CMK (cell line): ENCODE measurements at places on chromosomes 2 and 18.
A peak's percentile ranks its signal among the peaks of the same experiment; 100 is the strongest.

DNA sequence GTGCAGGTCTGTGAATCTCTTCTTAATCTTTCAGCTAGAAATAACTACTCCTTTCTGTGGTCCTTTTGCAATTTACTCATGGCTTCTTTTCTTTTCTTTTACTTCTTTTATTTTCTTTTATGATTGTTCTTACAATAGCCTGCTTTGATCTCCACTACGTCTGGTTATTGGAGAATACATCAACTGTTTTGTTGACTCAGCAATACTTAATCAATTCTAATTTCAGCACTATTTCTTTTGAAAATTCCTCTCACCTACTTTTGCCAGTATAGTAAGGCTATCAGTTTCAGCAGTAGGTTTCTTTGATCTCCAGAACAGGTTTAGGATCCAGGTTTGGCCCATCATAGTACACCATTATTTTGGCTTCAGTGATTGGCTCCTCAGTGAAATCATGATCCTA, 111.8 kb upstream of the DPP10 start:
- no peak for DNase-seq

DNA sequence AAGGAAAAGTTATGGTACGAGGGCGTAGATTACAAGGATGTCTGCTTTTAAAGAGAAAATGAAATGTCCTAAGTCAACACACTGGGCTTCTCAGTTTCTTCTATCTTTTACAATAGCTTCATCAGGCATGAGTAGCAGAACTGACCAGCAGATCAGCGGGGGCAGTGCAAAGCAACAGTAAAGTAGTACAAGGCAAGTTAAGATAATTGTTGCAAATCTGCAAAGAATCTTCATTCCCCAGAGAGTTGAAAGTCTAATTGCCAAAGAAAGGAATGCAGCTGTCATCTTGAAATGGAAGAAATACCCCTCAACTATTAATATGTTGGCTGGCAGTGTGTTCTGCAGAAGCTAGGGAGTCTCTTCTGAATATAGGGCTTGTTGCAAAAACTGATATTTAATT, 60.2 kb upstream of the SLC39A10 start:
- no peak for DNase-seq

DNA sequence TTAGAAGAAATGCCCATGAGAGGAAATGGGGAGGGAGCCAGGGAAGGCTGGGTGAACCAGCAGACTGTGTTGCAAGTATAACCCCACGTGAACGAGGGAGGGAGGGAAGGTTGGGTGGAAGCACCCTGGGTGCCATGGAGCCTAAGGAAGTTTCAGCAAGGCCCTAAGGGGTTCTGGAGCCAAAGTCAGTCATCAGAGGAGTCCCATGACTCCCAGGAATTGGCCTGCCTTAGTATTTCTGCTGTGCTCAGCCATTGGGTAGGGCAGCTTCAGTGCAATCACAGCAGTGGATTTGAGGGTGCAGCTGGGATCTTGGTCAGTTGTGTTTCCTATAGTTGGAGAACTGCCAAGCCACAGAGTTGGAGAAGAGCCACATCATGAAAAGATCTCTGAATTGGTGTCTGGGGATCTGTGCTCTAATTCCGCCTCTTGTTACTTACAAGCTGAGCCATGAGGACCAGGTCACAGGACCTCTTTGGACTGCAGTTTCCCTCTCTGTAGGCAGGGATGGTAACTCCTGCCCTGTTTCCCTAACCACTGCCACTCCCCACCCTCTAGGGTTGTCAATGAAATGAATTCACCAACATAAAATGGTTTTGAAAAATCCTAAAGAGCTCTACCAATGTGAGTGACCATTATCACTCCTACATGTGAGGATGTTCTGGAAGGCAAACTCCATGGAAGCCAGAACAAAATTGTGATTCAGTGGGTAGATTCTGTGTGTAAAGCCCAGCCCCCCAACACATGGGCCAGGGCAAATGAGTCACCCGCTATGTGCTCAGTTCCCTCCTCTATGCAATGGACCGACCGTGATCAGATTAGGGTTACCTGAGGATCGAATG, 108.9 kb downstream of the CLIP4 start:
- DNase-seq = no peak

DNA sequence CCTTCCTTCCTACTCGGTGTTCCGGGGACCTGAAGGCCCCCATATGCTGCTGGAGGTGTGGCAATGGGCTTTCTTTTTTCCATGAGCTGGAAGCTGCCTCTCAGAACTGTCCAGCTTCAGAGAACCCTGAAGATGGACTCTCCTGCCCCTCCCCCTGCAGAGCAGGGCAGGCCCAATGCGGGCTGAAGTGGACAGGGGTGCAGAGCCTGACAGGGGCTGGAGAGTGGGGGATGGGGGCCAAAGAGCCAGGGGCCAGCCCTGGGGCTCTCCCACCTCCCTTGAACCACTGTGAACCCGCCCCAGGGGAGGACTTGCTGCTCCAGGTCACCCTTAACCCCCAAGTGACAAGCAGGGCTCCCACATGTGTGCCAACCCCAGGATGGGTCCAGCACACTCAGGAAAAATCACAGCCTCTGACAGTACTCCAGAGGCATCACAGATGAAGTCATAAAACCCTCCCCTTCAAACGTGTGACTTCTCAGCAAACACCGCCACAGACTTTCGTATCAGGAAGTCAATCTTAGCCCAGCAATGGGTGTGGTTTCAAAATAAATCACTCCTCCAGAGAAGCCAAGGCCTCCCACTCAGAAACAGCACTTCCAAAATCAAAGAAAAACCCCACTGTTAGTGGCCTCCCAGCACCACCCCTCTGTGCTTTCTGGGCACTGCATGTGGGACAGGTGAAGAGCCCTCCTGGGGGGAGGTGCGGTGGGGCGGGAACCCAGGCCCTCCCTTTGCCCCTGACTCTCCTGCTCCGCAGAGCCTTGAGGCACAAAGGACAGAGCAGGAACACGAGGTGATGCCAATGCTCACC, 135.8 kb downstream of the HDAC4 start:
- peak; percentile 30 for DNase-seq

DNA sequence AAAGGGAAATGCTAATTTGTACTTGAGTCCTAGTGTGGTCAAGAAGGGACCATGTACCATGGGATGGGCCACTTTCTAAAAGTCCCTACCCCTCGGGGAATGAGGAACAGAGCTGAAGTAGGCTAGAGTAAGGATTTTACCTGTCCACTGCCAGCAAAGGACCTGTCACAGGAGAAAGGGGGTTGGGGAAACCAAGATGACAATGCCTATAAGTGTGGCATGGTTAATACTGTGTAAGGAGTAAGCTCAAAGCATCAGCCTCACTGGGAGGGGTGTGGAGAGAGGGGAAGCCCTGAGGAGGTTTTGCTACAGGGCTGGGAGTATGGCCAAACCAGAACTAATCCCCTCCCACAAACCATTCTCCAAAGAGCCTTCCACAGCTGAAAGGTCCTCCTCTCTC, 15.8 kb downstream of the GKN2 start:
- no peak for DNase-seq

DNA sequence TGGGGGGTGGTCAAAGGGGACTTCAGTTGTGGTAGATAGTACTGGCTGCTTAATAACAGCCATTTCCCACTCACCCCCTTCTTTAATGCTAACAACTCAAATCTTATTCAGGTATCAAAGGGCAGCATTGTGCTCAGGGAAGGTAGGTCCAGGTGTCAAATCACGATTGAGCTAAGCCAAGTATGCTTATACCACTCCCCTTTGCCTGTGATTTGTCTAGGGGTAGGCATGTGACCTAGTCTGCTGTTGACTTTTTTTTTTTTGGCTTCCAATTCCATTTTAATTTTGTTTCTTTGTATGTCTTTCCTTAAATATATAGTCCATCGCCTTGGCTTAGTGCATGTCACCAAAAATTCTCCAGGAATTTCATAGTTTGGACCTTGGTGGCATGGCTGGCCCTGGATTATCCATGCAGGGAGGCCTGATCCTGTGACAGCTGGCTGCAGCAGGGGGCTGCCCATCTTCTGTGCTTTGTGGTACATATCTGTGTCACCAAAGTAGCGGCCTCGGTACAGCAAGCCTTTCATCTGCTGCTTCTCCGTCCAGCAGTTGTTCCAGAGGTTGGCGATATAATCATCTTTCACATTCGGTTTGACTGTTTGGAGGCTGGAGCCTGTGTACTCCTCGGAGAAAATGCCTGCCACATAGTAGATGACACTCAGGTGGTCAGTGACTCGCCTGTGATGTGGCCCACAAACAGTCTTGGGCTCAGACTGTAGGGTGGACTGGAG, 68.1 kb upstream of the SPRED2 start:
- DNase-seq = no peak

GRCh38 chr2:66382091-66382490, 52.8 kb upstream of the MEIS1 start:
- DNase-seq = no peak

GRCh38 chr2:202510911-202511310, 123.9 kb upstream of the FAM117B start:
- no peak for DNase-seq

- DNase-seq = no peak
Measured at GRCh38 chr2:133422931-133423351, 145.3 kb downstream of the NCKAP5 start.

DNA sequence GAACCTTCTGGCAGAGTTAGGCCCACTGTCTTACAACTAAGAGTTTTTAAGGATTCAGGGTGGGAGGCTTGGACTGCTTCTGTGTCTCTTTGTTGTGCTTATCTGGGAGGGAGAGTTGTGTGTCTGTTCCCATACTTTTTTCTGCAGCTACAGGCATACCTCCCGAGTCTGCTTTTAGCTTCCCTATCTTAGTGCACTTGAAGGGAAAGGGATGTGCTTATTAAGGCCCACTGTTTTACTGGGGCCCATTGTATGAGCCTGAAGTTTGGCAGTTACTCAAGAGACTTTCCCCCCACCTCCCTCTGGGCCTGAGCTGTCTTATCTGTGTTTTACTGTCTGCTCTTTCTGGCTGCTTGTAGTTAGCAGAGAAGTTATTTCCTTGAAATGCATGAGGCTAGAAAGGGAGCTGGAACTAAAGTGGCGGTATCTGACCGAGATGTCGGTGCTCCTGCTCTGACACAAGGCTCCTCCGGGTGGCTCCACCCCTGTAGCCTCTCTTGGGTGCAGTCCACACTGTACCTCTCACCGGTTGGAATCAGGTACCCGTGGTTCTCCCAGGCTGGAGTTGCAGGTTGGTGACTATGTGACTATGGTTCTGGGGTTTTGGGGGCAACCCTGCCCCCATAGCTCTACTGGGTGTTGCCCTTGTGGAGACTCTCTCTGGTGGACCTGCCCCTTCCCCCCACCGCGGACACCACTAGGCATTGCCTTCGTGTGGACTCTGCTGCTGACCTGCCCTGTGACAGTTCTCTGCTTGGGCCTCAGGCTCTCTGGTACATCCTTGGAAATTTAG, 12.9 kb downstream of the UBR3 start:
- DNase-seq = peak; percentile 46

- no peak for DNase-seq
Measured at GRCh38 chr18:29871246-29871645, 1171.3 kb downstream of the DSC3 start.

GRCh38 chr2:6008186-6008585, 316.0 kb downstream of the SOX11 start:
- DNase-seq = no peak

DNA sequence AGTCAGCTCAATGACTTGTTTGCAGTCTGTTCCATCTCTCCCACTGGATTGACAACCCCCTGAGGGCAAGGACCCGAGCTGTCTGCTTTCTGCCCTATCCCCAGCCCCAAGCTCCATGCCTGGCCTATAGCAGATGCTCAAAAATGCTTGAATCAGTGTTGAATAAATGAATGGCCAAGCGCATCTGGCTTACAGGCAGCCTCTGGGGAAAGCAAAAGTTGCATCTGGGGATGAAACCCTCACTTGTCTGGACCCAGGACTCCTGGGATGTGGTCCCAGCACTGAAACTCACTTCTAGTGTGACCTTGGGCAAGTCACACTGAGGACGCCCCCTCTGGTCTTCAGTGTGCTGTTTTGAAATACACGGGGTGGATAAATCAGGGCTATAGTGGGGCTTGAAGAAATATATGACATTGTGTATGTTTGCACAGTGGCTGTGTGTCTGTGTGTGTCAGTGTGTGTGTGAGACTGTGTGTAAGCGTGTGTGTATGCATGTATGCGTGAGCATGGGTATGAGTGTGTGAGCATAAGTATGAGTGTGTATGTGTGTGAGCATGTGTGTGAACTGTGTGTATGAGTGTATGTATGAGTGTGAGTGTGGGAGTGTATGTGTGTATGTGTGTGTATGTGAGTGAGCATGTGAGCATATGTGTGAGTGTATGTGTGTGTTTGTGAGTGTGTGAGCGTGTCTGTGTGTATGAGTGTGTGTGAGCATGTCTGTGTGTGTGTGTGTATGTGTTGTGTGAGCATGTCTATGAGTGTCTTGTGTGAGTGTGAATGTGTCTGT, 27.8 kb upstream of the TNS1 start:
- no peak for DNase-seq

DNA sequence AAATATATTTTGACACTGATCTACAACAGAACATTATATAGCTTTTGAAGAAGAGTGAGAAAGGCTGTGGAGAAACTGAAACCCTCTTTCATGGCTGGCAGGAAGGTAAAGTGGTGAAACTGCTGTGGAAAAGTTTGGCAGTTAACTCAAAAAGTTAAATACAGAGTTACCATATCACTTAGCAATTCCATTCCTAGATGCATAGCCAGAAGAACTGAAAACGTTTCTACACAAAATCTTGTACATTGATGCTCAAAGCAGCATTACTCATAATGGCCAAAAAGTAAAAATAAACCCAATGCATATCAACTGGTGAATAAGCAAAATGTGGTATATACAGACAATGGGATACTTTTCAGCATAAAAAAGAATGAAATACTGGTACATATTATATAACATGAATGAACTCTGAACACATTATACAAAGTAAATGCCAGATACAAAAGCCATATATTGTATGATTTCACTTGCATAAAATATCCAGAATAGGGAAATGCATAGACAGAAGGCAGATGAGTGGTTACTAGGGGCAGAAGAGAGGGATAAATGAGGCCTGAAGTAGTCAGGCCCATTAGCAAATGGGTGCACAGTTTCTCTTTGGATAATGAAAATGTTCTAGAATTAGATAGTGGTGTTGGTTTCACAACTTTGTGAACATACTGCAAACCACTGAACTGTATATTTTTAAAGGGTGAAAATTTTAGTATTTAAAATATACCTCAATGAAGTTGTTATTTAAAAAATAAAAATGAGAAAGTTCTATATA, 114.3 kb downstream of the DYM start:
- no peak for DNase-seq

DNA sequence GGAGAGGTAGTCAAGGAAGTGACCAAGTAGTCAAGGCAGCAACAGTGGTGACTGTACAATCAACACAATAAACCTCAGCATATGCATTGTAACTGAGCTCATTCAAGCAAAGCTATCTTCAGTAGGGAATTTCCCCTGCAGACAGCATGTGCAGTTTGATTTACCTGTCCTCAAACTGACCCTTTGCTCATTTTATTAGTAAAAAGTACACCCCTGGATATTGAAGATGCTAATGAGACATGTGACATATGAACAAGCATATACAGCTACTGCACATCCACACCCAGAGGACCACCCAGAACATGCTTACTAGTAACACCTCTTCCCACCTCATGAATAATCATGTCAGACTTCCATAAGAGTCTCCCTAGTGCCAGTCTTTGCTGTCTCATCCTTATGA, 15.4 kb downstream of the C2orf81 start:
- DNase-seq = no peak

DNA sequence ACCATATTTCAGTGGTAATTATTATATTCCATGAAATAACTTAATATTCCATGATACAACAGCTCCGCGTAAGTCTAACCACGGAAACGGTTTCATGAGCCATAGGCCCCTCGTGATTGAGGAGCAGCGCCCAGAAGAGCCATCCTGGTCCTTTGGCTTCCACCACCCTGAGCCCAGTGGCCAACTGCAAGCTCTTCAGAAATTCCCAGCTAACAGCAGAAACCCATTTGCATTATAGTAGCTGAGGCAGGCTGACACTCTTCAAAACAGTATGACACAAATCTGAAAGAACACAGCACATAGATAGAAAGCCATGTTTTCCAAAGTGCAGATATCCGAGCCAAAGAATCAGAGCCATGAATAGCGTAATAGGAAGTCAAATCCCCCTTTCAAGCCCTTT, 120.9 kb upstream of the NFATC1 start:
- DNase-seq = no peak
